ENCODE measurements at places on chromosomes 4 and X. TPM values are rescaled to one million over a fixed set of nuclear protein-coding genes. Genes with fewer than 3 reads are reported as not detected.
A peak's percentile ranks its signal among the peaks of the same experiment; 100 is the strongest.

GRCh38 chrX:154486052-154486395, 391 bp downstream of the UBL4A start:
- peaks cover 18% of the 10 kb centered on the region for H3K36me3 ChIP-seq
- peak overlapping the region; percentile 70 for H3K4me3 ChIP-seq
- no peak for DNase-seq
- no peaks in the 10 kb centered on the region for H3K27me3 ChIP-seq

DNA sequence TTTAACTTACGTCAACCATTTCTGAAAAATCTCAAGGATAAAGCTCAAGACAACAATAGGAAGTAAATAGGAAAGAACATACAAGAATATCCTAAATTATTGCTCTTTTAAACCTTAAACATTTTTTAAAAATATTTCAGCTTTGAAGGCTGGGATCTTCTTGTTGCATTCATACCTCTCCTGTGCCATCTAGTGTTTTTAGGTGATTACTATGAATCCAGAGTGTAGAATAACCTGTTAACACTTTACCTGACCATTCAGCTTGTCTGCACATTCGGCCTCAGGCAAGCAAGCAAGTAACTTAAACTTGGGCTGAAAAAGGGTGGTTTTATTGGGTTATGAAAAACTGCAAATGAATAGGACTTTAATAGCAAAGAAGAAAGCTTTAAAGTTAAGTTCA, 507.8 kb upstream of the INTU start:
- H3K4me1 ChIP-seq: no peaks in the 10 kb centered on the region
- no peaks in the 10 kb centered on the region for H3K36me3 ChIP-seq
- no peak overlapping the region for H3K4me3 ChIP-seq
- H3K27me3 ChIP-seq: no peaks in the 10 kb centered on the region

GRCh38 chr4:126701756-126702155, 931.0 kb upstream of the INTU start:
- no peak overlapping the region for H3K4me3 ChIP-seq
- H3K4me1 ChIP-seq: no peaks in the 10 kb centered on the region
- no peaks in the 10 kb centered on the region for H3K27me3 ChIP-seq

DNA sequence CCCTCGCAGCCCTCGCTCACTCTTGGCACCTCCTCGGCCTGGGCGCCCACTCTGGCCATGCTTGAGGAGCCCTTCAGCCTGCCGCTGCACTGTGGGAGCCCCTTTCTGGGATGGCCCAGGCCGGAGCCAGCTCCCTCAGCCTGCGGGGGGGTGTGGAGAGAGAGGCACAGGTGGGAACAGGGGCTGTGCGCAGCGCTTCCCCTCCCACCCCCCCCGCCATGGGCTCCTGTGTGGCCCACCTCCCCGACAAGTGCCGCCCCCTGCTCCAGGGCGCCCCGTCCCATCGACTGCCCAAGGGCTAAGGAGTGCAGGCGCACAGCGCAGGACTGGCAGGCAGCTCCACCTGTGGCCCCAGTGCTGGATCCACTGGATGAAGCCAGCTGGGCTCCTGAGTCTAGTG, 220.2 kb downstream of the STPG2 start:
- no peak overlapping the region for H3K27ac ChIP-seq
- DNase-seq: no peak
- H3K4me1 ChIP-seq: no peaks in the 10 kb centered on the region
- H3K36me3 ChIP-seq: no peaks in the 10 kb centered on the region
- H3K4me3 ChIP-seq: no peak overlapping the region
- H3K27me3 ChIP-seq: no peaks in the 10 kb centered on the region

- H3K4me3 ChIP-seq: no peak overlapping the region
- H3K36me3 ChIP-seq: no peaks in the 10 kb centered on the region
- no peaks in the 10 kb centered on the region for H3K27me3 ChIP-seq
- H3K4me1 ChIP-seq: no peaks in the 10 kb centered on the region
Measured at GRCh38 chr4:137545461-137545861, 13.2 kb upstream of the PCDH18 start.

DNA sequence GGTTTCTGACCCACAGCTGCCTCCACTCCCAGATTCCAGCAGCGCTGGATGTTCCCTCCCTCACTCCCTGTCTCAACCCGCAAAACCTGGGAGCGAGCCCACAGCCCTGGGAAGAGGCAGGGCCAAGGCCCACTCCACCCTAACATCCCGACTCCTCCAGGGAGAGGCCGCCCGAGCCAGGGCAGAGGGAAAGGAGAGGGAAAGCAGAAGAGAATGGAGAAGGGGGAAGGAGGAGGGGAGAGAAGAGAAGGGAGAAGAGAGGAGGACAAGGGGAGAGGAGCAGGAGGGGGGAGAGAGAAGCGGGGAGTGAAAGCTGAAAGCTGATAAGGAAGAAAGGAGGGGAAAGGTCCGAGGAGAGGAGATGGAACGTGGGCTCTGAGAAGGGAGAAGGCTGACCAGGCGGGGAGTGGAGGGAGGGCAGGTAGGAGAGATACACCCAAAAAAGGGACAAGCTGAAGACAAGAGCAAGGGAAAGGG, 120.2 kb upstream of the PJA1 start:
- no peaks in the 10 kb centered on the region for H3K36me3 ChIP-seq
- peaks cover 6% of the 10 kb centered on the region for H3K4me1 ChIP-seq
- H3K27ac ChIP-seq: no peak overlapping the region
- no peak overlapping the region for H3K4me3 ChIP-seq
- no peak for DNase-seq

DNA sequence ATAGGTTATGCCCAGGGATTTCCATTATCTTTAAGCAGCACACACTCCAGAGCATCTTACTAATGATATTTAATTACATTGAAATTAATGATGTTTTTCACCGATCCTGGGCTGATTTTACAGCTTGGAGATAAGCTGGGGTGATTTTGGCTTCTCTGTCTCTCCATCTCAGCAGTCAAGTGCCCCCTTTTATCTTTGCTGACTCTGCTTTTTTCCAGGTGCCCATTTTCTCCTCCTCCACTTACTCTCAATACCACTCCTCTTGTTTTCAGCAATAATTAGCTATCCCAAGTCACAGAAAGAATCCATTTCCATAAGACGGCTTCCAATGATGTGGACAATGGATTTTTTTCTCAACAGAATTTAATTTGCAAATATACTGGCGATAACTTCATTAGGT, 266.7 kb downstream of the GBA3 start:
- no peaks in the 10 kb centered on the region for H3K36me3 ChIP-seq
- H3K4me3 ChIP-seq: no peak overlapping the region
- DNase-seq: no peak
- H3K27ac ChIP-seq: no peak overlapping the region
- H3K27me3 ChIP-seq: no peaks in the 10 kb centered on the region

DNA sequence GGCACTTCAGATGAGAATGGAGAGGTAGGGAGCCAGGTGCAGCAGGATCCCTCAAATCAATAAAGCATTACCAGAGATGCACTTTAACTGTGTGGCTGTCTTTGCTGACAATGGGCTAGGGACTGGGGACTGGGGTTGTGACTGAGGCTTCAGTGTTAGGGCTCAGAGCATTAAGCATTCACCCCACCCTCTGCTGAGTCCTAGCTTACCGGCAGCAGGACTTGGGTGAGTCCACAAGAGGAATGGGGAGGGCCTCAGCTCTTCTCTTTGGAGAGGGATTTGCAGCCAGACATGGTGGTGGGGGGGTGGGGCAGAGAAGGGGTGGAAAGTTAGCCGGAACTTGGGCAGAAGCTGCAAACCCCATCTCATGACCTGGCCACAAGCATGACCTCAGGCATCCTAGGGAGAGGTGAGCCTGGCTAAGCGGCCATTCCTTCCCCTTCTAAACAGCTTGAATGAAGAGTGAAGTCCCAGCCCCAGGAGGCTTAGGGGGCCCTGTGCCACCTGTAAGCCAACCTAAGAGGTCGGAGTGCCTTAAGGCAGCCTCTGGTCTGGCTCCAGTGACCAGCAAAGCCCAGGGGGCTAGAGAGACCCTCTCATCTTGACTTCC, 78.4 kb downstream of the STARD8 start:
- H3K36me3 ChIP-seq: no peaks in the 10 kb centered on the region
- H3K4me1 ChIP-seq: no peaks in the 10 kb centered on the region
- no peak for DNase-seq

DNA sequence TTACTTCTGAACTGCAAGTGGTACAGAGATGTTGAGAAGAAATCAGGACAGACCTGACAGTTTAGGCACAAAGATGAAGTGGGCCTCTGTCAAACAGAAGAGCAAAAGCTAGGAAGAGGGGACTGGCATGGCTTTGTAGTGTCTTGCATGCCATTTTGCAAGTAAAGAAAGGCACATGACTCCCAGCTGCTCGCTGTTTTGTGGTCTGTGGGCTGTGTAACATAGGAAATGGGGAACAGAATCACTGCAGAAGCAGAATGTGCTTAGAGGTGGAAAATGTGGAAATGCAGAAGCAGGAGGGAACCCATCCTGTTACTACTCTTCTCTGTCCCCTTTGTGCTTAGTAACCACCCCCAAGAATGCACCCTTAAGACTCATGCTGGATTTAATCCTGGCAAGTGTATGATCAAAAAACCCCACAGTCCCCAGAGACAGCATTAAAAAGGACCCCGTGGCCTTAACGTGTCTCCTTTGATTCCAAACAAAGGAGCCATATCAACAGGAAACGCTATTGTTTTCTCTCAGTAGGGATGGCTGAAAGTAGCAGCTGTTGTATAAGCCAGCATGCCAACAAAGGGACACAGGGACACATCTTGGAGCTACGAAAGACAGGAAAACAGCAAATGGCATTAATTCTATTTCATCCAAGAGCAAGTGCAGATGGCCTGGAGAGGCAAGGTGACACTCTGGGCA, 177.6 kb upstream of the GLRA2 start:
- no peak for DNase-seq
- no peak overlapping the region for H3K4me3 ChIP-seq
- H3K4me1 ChIP-seq: no peaks in the 10 kb centered on the region
- H3K36me3 ChIP-seq: no peaks in the 10 kb centered on the region
- no peaks in the 10 kb centered on the region for H3K27me3 ChIP-seq
- no peak overlapping the region for H3K27ac ChIP-seq

DNA sequence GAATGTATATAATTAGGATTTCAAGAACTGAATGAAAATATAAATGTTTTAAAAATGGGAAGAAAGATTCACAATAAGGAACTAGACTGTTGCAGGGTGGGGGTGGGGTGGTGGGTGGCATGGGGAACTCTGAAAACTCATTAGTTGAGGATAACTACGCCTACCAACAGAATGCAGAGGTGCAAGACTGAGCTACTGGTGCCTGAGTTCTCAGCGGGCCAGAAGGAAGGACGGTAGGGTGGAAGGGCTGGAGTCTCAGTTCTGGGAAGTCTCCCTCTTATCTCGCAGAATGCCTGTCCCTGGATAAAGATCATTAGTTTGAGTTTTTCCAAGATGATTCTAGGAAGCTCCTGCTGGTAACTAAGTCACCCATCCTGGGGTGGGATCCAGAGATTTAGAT, 1.3 kb upstream of the SOD3 start:
- no peaks in the 10 kb centered on the region for H3K36me3 ChIP-seq
- no peak overlapping the region for H3K4me3 ChIP-seq
- no peaks in the 10 kb centered on the region for H3K4me1 ChIP-seq

- H3K27me3 ChIP-seq: no peaks in the 10 kb centered on the region
- no peaks in the 10 kb centered on the region for H3K4me1 ChIP-seq
- no peaks in the 10 kb centered on the region for H3K36me3 ChIP-seq
Measured at GRCh38 chr4:112593438-112594133, 43.1 kb downstream of the ZGRF1 start.

DNA sequence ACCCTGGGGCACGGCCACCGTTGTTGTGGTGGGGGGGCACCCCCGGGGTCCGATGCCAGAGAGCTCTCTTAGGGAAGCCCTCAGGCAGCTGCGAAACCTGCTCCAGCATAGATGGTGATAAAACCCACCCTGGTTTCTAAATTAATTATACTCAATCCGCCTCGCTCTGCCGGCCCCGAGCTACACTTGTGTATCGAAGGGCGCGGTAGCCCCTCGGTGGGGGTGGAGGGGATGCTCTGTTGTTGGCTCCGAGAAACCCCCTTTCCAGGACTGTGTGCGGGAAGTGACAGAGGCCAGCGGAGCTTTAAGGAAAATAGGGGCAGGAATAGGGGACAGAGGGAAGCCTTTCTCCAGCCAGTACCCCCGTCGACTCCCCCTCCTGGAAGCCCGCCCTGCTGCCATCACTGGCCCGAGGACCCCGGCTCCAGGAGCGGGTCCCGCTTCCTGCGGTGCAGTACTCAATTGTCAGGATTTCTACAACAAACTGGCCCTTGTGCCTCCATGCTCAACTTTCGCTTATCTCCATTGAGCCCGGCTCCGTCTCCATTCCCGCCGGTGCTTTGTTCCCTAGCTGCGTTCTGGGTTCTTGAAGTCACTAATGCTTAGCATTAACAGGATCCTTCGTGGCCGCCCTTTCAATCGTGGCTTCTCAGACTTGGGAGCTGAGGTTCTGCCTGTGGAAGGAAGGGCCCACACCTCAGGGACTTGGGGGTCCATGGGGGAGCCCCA, 408.2 kb downstream of the BCOR start:
- peaks cover 15% of the 10 kb centered on the region for H3K27me3 ChIP-seq
- no peak overlapping the region for H3K4me3 ChIP-seq
- no peak for DNase-seq

DNA sequence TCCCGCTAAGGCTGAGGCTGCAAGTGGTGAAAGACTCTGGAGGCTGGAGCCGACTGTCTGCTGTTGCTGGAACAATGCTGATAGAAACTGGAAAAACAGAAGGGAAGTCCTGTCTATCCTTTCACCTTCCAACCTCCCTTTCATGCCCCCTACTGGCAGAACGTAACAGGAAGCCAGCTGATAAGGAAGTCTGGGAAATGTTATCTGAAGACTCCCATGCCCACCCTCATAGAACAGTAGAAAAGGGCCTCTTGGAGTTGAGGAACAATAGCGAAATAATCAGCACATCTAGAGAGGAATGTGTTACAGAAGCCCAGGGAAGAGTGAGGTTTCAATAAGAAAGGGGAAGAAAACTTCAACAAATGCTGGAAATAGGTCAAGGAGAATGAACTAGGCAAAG, 117.1 kb upstream of the DKK2 start:
- H3K4me1 ChIP-seq: peaks cover 4% of the 10 kb centered on the region
- no peak for DNase-seq

DNA sequence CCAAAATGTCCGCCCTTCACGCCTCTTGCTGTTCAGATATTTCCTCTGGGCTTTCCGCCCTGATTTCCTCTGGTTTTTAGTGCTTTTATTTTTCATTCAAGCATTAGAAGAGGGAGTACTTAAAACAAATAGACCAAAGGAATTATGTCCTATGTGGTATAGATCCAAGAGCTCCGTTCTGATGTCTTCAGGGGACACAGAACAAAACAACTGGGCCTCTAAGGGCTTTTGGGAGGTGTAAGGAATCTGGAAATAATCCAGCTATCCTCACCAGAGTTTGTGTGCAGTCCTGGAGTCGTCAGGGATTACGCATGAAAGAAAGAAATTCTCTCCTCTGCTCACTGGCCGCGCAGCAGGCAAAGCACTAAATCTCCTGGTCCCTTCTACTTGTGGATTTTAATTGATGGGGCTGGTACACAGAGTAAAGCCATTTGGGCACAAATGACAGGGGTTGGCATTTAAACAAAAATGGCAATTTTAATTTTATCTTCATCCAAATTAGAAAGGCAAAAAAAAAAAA, 999.2 kb downstream of the ADGRL3 start:
- no peak overlapping the region for H3K27ac ChIP-seq
- H3K4me1 ChIP-seq: no peaks in the 10 kb centered on the region
- H3K36me3 ChIP-seq: no peaks in the 10 kb centered on the region
- no peaks in the 10 kb centered on the region for H3K27me3 ChIP-seq

The VSIG4 gene
- total RNA-seq: 2.1 TPM

The RBMXL3 gene
- not detected for total RNA-seq

The MECP2 gene
- total RNA-seq: 22.1 TPM

The SPARCL1 gene
- 54.5 TPM for total RNA-seq

The STOX2 gene
- 5.3 TPM for total RNA-seq

The PABPC5 gene
- 0.24 TPM for total RNA-seq

All from thymus (tissue), 14 donors.